ENCODE measurements at places on chromosomes 4 and X.

DNA sequence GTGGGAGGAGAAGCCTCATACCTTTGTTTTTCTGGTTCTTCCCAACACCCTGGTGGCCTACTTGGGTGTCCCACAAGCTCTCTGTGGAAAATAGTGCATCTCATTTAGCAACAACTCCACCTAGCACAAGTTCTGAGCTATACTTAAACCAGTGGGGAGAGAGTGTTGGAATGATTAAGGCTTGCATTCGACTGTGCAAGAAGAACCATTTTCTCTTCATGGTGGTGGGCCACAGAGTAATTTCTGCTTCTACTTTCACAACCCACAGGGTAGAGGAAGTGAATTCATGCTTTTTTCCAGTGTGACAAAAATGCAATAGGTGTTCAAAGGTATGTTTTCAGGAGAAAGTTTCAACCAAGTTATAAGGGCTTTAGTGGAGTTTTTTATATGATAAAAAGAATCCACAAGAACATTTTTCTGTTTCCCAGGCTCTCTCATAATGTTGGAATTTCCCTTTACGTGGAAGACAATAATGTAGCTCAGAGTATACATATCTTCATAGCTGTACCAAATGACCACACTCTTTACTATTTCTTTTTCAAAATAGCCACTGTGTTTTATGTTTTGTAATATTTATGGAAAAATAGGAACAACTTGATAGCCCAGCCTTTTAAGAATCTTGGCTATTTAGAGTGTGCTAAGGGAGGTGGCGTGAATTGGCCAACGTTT lies 80.3 kb upstream of the HHIP start:
- no peak for DNase-seq

- DNase-seq: no peak
These were observed 115.6 kb downstream of the FHIP1A start for GRCh38 chr4:151524610-151525009.

DNA sequence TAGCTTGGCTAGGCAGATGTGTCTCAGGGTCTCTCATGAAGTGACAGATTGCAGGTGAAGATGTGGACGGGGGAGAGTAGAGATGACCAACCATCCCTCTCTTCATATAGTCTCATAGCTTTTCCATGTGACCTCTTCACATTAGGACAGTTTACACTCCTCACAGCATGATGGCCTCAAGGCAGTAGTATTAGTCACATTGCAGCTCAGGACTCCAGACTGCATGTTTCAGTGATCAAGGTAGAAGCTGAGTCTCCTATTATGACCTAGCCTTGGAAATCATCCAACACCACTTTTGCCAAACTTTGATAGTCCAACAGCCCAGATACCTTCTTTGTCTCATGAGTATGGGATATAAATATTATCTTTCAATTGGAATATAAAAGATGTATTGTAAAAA lies 147.7 kb downstream of the GASK1B start:
- no peak for DNase-seq

DNA sequence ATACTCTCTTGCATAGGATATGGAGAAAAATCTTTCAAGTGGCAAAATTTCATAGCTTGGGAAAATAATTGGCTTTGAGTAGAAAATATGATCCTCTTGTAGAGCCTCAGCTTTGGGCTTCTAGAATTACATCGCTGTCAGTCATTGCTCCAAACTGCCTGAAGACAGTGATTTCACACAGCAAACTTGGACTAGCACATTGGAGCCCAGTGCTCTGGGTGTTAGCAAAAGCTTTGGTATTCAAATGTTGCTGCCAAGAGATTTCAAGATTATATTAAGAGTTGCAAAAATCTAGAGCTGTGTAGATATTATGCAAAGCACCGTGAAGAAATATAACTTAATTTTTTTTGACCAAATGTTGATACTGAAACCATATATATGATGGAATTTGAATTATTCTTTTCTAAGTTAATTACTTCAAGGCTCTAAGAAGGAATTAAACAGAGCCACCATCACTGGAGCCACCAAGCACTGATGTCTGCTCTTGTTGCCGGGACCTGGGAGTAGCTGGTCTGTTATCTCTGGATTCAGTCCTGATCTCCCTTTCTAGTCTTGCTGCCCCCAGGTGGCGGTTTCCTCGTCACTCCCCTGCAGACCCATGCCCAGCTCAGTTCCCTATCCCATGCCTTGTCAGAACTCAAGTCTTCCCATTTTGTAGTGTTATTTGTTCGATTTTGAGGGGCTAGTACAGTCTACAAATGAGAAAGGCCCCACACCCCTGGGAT lies 260.7 kb upstream of the SFRP2 start:
- DNase-seq: no peak

GRCh38 chr4:142565771-142566170 lies 280.3 kb downstream of the INPP4B start:
- DNase-seq: peak; percentile 68

DNA sequence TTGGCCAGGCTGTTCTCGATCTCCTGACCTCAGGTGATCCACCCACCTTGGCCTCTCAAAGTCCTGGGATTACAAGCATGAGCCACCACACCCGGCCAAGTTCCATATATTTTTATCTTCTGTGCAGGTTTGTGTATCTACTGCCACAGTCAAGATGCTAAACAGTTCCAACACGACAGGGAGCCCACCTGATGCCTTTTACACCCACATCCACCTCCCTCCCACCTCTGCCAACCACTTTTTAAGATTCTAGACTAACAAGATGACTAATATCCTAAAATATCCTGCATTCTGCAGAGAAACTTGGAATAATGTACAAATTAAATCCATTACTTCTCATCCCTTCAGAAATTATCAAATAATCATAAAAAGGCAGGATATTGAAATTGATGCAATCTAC lies 19.3 kb upstream of the RPL34 start:
- DNase-seq: no peak

DNA sequence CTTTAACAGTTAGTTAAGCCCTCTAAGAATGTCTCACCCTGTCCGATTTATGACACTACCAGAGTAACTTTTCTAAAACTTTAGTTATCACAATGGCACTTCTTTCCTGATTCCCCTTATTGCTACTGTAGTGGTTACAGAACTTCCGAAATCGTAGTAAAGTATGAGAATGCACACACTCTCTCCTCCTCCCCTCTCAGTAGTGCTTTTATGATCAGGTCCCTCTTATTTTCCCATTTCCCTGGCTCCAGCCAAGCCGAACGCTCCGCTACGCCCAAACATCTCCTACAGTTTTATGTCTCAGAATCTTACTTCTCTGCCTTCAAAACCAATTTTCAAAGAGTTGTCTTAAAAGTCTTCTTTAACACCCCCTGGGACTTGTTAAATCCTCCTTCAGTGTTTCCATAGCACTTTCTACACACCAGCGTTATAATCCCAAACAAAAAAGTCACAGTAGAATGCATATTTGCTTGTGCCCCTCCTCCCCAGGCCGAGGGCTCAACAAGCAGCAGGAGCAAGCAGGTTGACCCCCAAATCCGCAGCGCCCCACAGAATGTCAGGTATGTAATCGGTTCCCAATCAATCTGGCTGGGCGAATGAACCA lies 671 bp downstream of the HPF1 start:
- no peak for DNase-seq

GRCh38 chr4:151770154-151770553 lies 9.3 kb upstream of the GATB start:
- DNase-seq: no peak

DNA sequence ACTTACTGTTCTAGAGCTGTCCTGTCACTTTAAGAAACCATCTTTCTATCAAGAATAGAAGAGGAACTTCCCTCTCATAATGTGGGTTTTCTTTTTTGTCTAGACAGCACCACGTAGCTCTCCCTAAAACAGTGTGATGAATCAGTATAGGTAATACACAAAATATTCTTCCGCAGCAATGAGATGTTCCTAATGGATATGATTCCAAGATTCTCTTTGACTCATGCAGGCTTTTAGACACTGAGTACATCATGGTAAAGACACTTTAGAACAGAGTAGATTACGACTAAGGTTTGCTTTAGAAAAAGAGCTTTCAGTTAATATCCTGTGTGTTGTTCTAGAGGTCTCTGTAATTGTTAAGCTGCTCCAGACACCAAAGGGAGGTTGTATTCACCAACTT lies 69.8 kb downstream of the PTTG2 start:
- no peak for DNase-seq

- no peak for DNase-seq
These were observed 10.1 kb downstream of the GDPD2 start for GRCh38 chrX:70432936-70433847.

DNA sequence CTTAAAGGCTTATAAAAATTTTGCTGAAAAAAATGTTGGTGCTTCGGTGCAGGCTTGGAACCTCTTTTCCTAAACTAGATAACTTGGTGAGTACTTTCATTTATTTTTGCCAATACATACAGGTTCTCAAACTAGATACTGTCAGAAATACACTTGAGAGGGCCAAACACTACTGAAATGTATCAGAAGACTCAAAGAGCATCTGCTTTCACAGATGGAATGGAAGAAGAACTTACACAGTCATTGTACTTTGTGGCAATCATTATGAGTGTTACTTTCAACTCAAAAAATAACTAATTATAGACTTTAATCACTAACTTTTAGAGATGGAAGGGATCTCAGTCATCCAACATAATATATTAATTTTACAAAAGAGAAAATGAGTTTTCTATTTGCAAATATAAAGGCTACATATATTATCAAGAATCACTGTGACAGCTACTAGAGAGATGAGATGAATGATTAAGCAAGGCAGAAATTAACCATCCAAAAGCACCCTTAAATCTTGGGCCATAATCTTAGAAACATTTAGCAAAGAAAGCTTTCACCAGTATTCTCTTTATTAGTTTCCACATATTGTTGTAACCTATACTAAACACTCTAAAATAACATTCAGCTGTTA lies 1.0 kb downstream of the ENAM start:
- DNase-seq: no peak

DNA sequence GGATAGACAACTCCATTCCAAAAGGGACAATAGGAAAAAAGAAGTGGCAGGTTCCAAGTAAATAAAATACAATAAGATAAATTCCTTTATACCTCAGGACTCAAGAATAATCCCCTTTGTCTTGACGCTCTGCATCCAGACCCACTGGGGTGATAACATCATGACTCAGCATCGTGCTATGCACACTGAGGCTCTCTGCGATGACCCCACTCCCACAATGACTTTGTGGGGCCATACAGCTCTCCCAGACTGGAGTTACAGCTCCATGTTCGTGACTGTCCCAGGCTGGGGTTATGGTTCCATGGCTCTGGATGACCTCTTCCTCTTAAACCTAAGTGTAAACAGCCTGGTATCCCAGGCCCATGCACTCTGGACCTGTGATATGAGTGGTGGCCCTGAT lies 254.5 kb upstream of the ADGRL3 start:
- no peak for DNase-seq

GRCh38 chr4:71029504-71029903 lies 36.1 kb downstream of the DCK start:
- no peak for DNase-seq

GRCh38 chr4:57274082-57274481 lies 163.9 kb upstream of the IGFBP7 start:
- no peak for DNase-seq
